ENCODE measurements at places on chromosomes 1 and 21.
A peak's percentile ranks its signal among the peaks of the same experiment; 100 is the strongest.

DNA sequence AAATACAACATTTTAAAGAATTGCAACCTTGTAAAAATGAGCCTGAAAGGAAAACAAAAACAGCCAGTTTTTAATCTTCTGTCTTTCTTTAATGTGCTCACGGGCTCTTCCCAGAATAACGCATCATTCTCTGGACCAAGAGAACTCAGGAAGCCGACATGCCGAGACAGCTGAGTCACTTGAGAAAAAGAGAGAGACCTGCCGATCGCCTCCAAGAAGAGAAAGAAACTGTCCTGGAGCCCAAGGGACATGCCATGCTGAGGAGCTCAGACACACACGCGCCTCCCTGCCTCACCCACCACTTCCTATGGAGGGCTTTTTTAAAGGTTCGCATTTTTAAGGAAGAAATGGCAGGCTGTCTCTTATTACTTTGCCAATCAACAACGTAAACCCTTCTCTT lies 176.4 kb downstream of the ZNF281 start:
- peak; percentile 63 for DNase-seq

DNA sequence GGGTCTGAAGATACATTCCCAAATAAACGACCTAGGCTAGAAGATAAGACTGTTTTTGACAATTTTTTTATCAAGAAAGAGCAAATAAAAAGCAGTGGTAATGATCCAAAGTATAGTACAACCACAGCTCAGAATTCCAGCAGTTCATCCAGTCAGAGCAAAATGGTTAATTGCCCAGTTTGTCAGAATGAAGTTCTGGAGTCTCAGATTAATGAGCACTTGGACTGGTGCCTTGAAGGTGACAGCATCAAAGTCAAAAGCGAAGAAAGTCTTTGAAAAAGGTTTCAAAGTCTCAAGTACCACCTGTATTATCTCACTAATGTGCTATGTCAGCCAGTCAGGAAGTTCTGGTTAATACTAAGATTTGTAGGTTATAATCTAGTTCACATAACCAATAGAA lies 15.0 kb downstream of the SPRTN start:
- no peak for DNase-seq

DNA sequence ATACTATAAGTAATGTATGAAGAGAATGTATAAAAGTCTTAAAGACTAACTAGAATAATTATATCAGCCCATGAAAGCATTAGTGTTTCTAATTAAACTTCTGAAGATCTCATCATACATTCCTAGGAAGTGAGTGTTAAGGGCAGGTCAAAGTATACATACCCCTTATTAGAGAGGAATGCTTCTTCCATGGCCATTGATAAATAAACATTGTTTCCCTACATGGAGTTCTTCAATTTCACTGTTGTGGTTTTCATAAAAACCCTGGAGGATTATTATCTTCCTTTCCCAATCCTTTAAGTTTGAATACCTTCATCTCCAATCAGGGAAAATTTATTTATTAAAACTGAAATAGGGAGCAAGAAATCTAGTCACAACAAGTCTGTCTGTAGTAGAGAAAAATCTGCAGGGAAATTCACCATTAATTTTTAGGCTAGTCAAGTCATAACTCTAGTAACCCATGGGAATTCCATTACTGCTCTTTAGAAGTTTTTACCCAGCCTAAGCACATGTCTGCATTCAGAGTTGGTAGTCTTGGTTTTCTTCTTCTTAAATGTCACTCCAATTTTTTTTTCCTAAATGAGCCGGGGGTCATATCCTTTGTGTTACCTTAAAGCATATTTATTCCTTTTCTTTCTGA lies 147.0 kb downstream of the TNFSF18 start:
- DNase-seq, result peak; percentile 66

GRCh38 chr1:161505686-161506085 lies 429 bp downstream of the FCGR2A start:
- DNase-seq, result no peak

- peak; percentile 100 for DNase-seq
These were observed 26.8 kb downstream of the CCN1 start for GRCh38 chr1:85607126-85607920.

DNA sequence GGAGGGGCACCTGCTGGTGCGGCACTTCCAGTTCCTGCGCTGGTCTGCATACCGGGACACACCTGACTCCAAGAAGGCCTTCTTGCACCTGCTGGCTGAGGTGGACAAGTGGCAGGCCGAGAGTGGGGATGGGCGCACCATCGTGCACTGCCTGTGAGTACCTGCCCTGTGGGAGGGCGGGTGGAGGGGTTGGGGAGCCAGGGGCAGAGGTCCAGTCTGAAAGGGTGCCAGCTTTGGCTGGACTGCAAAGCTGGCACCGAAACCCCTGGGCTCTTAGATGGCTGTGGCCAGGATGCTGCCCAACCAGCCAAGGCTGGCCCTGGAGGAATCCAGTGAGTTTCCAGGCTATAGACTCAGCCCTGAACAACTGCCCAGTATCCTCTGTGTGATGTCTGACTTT lies 87.3 kb downstream of the PTPRU start:
- DNase-seq, result no peak

DNA sequence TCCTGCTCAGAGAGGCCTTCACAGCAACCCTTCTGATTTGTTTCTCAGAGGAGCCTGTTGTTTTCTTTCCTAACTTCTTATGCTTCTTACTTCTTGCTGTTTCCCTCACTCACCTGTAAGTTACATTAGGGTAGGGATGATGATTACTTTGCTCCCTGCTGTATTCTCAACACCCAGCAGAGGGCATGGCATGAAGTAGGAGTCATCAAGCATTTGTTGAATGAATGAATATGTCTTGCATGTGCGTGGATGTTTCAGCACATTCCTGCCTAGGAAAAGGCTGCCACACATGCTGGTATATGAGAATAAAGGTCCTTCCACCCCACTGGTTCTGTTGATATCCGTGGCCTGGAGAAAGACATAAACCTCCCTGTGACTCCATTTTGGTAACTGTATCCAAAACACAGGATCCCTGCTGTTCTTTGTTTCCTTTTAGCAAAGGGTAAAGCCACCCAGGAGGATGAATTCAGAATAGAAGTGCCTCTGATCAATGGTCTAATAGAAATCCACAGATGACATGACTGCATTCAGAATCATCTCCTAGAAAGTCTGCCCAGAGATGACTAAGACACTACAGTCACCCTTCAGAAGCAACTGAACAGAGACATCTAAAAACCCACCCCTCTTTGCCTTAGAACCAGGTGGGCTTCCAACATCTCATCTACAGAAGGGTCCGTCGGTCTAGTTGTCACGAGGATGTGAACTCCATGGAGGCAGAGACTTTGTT lies 168.8 kb downstream of the ZSCAN20 start:
- peak; percentile 43 for DNase-seq

DNA sequence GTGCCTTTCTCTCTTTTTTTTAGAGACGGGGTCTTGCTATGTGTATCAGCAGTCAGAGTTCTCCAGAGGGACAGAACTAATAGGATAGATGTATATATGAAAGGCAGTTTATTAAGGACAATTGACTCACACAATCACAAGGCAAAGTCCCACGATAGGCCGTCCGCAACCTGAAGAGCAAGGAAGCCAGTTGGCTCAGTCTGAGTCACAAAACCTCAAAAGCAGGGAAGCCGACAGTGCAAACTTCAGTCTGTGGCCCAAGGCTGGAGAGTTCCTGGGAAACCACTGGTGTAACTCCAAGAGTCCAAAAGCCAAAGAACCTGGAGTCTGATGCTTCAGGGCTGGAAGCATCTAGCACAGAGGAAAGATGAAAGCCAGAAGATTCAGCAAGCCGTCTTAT lies 16.3 kb upstream of the H3-3A start:
- DNase-seq, result peak; percentile 83

DNA sequence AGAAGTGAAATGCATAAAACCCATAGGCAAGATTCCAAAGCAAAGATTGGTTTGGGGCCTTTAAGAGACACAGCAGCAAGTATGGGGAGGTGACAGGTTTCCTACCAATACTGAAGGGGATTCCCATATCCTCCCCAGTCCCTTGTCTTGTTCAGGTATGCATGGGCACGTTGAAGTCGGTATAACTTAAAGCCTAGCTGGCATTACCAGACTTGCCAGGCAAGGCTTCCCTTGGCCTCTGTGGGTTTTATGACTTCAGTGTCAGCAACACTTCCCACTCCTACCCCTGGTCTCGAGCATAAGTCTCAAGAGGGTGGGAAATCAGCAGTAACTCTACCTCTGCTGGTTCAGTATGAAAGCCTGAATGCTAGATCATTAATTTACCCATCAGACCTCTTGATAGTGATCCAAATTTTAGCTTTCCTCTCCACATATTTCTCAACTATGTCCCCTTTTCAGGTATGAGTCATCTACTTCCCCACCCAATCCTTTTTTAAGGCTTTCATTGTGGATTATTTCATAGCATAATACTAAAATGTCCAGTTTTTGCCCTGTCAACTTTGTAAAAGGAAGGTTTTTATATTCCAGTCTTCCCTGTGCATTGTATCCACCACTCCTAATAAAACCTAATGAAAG lies 6.8 kb downstream of the CYP4X1 start:
- DNase-seq, result peak; percentile 12

DNA sequence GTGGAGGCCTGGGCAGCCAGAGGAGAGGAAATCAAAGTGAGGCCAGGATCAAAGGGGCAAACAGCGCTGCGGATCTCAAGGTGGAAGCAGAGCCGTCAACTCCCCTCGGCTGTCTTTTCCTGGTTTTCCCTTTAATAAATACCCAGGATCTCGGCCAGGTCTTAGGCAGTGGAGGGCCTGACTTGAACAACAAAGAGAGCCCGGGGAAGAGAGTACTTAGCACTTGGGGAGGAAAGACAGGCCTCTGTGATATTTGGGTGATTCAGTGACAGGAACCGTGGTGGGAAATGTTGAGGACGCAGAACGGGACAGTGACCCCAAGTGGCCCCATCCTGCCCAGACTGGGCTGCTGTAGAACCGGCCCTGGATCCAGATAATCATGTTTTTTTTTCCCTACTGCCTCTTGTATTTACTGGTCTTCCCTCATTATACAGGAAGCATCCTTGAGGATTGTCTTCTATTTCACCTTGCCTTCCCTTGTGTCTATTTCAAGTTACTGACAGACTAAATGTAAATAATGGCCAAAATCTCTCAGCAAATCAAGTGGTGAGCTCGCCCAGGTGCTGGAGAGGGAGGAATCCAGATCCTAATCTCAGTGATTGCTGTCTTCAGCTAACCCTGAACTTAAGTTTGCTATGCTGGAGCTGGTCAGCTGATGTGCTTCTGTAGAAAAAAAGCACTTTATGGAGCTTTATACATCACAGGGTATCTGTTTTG lies 2.8 kb upstream of the MIXL1 start:
- DNase-seq, result no peak

DNA sequence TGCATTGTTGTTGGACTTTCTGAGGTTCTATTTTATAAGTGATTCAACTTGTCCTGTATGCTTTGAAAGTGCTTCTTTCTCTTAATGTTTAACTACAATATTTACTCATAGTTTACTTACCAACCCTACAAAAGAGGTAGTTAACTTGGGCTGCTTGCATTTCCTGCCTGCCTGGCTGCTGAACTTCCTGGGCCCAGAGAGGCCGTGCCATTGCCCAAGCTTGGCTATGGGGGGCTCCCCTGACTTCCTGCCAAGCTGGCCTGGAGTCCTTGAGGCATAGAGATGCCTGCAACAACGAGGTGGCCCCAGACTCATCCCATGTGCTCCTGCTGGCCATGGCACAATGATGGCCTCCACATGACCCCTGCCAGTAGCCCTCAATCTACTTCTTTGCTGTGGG lies 361.6 kb upstream of the PLD5 start:
- no peak for DNase-seq

DNA sequence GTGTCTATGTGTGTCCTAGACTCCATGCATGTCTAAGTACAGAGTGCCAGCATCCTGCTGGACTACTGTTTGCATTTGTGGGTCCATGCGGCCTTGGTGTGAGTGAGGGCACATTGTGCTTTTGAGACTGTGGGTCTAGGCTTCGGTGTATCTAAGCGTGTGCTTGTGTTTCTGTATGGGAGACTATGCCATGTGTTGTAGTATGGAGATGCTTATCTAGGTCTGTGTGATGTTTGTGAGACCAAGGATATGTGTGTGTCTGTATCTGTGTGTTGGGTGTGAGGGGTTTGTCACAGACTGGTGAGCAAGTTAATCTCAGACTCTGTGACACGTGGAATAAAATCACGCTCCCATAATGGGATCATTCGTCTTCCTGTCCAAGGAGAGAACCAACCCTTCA lies 14.5 kb downstream of the AHDC1 start:
- DNase-seq, result no peak

DNA sequence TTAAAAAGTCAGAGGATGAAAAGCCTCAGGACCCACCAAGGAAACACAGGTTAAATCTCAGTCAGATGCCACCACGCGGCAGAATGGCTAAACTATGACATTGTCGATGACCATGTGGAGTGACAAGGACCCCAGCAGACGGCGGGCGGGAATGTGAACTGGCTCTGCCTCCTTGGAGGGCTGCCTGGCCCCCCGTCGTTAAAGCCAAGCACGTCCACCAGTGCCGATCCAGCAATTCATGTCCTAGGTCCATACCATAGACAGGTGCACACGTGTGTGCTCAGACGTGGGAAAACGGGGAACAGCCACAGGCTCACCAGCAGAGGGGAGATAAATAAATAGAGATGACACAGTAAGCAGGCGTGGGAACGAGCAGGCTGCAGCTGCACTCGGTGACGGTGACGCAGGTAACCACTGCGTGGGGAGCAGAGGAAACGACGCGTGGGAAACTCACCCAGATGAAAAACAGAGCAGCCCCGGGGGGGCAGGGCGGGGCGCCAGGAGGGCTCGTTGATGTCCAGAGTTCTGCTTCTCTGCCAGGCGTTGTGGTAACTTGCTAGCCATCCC lies 28.3 kb upstream of the PCBP3 start:
- peak; percentile 57 for DNase-seq

GRCh38 chr1:60134716-60135115 lies 61.1 kb upstream of the C1orf87 start:
- DNase-seq, result no peak

DNA sequence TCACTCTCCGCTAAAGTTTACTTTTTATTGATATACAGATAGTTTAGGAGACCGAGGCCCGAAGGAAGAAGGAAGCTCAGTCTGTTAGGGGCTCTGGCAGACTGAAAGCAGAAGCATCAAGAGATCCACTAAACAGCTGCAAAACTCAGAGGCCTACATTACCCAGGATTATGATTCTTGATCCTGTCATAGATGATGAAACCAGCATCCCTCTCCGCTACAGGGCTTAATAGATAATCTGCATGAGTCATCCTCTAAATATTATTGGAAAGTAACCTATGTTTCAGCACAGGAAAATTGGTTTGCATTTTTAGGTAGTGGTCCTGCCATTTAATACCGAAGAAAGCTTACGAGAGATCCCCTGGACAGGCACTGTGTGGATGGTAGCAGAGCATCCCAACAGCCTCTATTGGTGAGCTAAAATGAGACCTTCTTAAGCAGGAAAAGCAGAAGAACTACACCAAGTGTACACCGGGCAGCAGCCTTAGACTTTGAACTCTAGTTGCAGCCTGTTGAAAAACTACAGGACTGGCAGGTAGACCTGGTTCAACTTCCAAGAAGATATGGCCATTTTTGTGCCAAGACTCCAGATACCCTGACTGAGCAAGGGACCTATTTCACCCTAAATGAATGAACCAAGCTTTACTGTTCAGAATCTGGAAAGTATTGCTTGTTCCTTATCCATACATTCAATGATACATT lies 6.8 kb downstream of the CASQ2 start:
- no peak for DNase-seq

GRCh38 chr1:221241592-221241991 lies 362.3 kb downstream of the HLX start:
- DNase-seq, result no peak
